SK-MEL-5 (cell line): ENCODE measurements at places on chromosomes 11 and 22.

- DNase-seq = peak; percentile 2
Measured at GRCh38 chr11:128193615-128194014, 393.7 kb downstream of the ETS1 start.

DNA sequence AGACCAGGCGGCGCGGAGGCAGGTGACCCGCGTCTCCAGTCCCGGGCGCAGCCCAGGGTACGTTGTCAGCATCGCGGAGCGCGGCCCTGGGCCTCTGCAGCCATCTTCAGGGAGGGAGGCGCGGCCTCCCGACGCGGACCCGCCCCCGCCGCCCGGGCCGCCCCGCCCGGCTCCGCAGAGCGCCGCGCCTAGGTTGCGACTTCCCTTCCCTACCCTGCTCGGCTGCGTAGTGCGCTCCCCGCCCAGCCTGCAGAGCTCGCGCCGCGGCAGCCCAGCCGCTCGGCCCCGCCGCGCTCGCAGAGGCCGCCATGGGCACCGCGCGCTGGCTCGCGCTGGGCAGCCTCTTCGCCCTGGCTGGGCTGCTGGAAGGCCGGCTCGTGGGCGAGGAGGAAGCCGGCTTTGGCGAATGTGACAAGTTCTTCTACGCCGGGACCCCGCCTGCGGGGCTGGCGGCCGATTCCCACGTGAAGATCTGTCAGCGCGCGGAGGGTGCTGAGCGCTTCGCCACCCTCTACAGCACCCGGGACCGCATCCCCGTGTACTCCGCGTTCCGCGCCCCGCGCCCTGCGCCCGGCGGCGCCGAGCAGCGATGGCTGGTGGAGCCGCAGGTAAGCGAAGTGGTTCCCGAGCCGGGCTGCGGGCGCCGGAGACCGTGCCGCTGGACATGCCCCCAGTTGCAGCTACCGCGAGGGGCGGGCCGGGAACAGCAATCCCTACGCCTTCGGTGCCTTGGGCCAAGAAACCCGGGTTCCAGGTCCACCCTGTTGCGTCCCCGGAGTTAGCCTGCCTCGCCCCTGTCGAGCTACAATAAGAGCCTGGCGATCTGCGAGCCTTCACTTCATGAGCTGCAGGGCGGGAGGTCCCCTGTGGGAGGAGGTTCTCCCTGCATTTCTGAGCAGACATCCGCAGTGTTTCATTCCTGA lies at the start of gene ENDOD1:
Gene ENDOD1, plus strand, starts transcription at position 227 of the 923 bp plus-strand sequence. Its CDS starts 82 bp downstream, at position 309.
- peak; percentile 76 for DNase-seq

DNA sequence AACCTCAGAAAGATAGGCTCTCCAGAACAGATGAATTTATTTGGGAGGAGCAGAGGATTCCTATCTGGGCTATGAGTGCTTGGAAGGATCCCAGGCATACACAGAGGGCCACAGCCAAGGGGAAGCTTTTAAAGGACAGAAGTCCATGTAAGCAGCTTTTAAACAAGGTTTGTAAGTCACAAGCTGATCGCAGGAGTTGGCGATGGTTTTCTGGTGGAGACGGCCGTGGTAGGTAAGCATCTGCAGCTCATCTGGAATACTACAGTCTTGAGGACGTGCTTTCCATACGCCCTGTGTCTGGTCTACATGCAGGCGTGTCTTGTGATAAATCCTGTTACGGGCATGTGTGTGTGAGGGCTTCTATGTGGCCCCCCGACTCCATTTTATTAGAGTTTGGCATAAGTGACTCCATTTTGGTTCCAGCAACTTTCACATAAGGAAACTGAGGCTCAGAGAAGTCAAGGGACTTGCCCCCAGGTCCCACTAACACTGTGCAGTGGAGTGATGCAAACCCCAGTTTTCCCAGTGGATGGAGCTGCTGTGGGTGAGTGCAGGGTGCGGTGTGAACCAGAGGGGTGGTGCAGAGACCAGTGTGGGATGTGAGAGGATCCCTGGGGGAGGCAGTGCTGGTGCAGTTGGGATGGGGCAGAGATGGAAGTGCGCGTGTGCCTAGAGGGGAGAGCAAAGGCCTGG lies 11.8 kb upstream of the ACY3 start:
- no peak for DNase-seq

DNA sequence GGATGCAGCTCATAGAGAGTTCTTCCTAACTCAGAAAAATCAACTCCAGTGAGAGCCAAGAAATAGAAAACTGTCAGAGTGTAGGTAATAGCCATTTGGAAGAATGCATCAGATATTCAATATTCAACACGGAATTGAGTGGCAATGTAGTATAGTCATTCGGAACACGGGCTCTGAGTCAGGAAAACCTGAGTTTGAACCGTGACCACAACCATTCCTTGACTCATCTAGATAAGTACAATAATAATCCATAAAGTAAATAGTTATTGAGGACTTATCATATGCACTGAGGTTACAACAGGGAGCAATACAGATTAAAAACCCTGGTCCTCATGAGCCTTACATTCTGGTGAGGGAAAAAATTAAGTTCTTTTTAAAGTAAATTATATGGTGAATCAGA lies 62.6 kb upstream of the PHF21A start:
- no peak for DNase-seq

- no peak for DNase-seq
Measured at GRCh38 chr22:42288791-42289190, 18.3 kb upstream of the TCF20 start.

- no peak for DNase-seq
Measured at GRCh38 chr11:6418557-6419008, 311 bp downstream of the APBB1 start.

GRCh38 chr11:18769802-18770456 lies 21.7 kb downstream of the PTPN5 start:
- DNase-seq = no peak
